ENCODE measurements at places on chromosomes 7 and 10.

DNA sequence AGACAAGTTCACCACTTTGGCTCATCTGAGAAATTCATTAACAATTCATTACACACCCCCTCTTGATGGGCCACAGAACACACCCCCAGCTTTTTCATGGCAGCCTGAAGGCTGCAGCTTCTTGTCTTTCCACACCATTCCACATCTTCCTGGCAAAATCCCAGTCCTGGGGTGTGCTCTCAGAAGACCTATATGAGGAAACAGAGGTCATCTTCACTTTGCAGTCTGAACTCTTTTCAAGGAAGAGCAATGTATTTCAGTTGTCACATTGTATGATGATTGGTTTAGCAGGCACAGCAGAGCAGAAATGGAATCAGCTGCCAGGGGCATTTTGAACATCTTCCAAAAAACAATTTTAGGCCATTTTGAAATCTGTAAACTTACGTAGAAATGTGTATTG lies 7.8 kb upstream of the LRRC27 start:
- DNase-seq = no peak

- no peak for DNase-seq
Measured at GRCh38 chr7:100215895-100216294, 3.9 kb upstream of the PVRIG start.

DNA sequence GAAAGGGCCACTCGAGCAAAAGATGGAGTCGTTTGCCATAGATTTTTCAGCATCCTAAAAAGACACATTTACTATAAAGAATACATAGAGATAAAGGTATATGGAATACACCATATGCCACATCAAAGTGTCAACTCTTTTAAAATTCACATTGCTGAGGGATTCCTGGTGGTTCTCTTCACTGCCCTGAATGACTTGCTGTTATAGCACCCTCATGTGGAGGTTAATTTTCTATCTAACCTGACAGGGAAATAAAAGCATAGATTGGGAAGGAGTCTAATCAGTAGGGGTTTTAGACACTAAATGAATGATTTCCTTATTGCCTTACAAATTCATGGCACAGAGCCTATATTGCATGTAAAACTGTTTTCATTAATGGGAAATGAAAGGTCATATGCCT lies 25.9 kb downstream of the DNAH11 start:
- DNase-seq = no peak

GRCh38 chr7:142152076-142152475 lies 40.6 kb downstream of the MGAM2 start:
- no peak for DNase-seq

GRCh38 chr7:158858592-158859503 lies 2.5 kb downstream of the DYNC2I1 start:
- no peak for DNase-seq

DNA sequence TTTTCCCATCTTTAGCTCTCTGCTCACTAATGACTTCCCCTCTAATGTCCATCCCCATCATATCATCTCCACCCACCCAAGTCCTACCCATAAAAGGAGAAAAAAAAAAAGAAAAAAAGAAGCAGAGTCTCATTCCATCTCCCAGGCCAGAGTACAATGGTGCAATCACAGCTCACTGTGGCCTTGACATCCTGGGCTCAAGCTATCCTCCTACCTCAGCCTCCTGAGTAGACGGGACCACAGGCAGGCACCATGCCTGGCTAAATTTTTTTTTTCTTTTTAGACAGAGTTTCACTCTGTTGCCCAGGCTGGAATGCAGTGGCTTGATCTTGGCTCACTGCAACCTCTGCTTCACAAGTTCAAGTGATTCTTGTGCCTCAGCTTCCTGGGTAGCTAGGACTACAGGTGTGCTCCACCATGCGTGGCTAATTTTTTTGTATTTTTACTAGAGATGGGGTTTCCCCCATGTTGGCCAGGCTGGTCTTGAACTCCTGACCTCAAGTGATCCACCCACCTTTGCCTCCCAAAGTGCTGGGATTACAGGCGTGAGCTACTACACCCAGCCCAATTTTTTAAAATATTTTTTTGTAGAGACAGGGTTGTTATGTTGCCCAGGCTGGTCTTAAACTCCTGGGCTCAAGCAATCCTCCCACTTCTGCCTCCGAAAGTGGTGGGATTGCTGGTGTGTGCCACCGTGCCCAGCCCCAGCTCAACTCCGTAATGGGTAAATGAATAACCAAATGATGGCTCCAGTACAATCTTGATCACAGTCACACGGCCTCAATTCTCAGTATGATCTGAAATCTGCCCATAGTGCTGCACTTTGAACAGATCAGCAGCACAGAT lies 24.6 kb upstream of the SGMS1 start:
- no peak for DNase-seq

DNA sequence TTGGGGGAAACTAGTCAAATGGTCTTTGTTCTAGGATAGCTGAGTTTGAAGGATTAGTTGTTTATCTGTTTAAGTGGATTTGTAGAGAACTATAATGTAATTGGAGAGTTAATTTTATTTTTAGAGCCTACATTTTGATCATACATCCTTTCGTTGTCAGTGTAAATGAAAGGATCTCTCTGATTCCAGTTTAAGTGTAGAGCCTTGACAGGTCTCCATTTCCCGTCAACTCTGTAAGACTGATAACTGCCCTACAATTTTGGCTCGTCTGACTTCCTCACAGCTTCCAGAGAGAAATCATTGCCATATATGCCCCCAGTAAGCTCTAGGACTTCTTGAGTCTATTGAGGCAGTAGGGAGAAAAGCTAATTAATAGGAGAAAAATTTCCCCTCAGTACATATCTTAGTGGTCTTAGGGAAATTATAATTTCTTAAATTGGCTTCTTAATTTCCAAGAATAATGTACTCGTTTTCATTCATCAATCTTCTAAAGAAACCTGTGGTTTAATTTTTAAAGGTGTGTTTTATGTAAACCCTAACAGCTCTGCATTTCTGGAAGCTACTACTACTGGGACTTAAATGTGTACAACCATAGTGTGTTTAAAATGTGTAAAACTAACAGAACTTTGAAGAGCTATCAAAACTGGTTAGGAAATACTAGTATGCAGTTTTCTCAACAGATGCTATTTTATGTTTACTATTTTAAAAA lies 3.8 kb downstream of the KMT2E start:
- DNase-seq = no peak

DNA sequence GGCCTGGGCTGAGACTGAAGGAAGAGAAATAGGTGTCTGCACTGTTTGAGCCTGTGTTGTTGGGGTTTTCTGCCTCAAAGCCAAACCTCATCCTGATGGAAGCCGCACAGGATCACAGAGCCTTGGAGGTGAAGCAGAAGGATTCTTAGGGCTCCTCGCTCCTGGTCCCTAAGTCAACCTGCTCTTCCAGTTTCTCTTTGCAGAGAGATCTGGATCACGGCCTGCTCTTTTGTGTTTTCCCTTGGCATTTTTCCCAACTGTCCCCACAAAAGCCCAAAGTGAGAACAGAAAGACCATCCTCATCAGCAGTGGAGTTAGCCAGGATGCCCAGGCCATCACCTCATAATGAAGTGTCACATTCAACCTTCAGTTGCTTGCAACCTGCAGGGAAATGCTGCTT lies 20.3 kb upstream of the PPIA start:
- DNase-seq = no peak

- DNase-seq = peak; percentile 42
Measured at GRCh38 chr7:17939606-17940301, 540 bp downstream of the SNX13 start.

DNA sequence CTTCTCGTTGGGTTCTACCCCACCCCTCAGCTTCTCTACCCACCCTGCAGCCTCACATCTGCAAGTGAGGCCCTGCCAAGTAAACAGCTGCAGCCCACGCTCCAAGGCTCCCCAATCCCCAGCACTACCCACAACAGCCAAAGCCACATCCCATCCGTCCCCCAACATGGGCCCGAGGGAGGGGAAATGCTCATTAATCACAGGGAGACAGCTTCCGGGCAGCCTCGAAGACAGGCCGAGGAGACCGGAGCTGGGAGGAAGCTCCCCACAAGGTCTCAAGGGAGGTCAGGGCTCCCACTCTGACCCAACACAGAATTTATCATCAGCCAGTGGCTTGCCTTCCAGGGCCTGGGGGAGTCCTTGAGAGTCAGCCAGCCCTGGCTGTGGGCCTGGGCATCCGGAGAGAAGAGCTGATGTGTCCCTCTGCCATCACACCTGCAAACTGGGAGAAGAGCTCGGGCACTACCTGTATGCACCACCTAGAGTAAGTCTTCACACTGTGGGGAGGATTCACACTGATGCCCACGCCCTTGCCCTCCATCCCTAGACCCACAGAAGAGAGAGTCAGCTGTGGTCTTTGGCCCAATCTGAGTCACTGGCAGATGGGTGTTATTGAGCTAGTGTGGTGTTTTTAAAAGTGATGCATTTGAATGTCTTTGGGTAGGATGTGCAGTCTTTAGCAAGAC lies 115.5 kb upstream of the ZMIZ1 start:
- DNase-seq = no peak

GRCh38 chr10:35027567-35027966 lies 62.6 kb downstream of the CUL2 start:
- peak; percentile 36 for DNase-seq

GRCh38 chr7:138316421-138317043 lies 143.5 kb upstream of the TRIM24 start:
- DNase-seq = no peak

GRCh38 chr7:144784441-144784840 lies 51.4 kb downstream of the TPK1 start:
- no peak for DNase-seq

- DNase-seq = no peak
Measured at GRCh38 chr7:95088536-95089215, 181.3 kb downstream of the PPP1R9A start.

GRCh38 chr10:33703501-33704213 lies 369.2 kb upstream of the NRP1 start:
- peak; percentile 30 for DNase-seq

GRCh38 chr10:17229967-17230682 lies 2.1 kb downstream of the VIM start:
- peak; percentile 79 for DNase-seq

GRCh38 chr7:76278540-76278939 lies 23.9 kb upstream of the HSPB1 start:
- DNase-seq = peak; percentile 13

DNA sequence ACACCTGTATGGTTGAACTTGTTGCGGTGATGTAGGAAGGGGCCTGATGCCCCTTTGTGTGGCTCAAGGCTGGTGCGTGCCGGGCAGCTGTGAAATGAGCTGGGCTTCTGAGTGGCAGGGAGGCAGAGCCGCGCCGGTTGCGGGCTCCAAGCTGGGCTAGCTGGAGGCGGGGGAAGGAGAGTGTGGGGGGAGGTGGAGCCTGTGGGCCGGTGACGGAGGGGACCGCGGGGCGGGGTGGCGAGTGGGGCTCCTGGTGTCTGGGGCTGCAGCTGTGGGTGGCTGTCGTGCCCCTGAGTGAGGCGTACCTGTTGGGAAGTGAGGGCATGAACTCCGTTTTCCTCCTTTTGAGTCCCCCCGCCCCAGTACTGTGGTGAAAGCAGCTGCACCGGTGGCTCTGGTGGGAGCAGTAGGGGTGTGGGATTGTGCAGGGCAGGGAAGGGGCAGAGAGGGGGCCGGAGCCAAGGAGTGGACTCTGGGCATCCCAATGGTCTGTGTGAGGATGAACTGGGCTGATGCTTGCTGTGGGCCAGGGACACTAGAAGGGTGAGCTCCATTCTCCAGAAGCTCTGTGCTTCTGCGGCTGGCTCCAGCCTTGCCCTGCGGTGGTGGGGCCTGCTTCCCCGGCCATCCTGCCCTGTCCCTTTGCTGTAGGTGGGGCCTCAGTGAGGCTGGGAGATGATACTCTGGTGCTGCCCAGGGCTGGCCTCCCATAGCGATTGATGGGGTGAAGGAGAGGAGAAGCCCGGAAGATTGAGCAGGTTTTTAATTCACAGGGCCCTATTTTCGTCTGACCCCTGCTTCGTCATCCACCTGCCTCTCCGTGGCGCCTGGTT lies 41.7 kb downstream of the INPP5A start:
- DNase-seq = no peak
